ENCODE measurements at places on chromosomes 3 and 15.

DNA sequence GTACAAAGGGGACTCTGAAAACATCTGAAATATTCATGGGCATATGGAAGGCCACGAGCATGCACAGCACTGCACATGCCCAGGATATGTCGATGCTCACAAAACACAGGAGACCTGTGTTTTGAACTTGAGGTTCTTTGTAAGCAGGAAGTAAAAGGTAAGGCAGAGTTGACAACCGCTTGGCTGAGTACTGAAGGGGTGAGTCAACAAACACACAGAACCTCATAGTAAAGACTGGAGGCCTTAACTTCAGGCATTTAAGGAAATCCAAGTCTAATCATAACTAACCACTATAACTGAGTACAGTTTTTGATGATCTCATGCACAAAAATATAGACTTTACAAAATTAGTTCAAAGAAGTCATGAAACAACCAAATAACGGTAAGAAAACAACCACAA, 80.6 kb downstream of the MYO9A start:
- DNase-seq: no peak

GRCh38 chr15:37221671-37222145, 121.4 kb upstream of the MEIS2 start:
- DNase-seq: no peak

GRCh38 chr3:15610082-15610759, 8.7 kb downstream of the BTD start:
- no peak for DNase-seq

DNA sequence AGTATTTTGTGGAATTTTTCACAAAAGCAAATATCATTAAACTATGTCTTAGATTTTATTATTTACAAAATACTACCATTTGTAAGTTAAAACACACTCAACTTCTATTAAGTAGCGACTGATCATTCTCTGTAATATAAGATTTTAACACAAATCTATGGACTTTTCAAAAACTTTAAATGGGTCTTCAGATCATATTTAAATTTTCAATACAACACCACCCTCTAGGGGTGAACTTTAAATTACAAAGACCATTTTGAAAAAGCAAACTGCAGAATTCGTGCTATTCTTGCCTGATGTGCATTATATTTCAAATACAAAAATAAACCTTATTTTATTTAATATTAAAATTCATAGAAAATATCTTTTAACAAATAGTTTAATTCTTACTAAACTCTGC, 8.2 kb upstream of the VGLL4 start:
- no peak for DNase-seq

DNA sequence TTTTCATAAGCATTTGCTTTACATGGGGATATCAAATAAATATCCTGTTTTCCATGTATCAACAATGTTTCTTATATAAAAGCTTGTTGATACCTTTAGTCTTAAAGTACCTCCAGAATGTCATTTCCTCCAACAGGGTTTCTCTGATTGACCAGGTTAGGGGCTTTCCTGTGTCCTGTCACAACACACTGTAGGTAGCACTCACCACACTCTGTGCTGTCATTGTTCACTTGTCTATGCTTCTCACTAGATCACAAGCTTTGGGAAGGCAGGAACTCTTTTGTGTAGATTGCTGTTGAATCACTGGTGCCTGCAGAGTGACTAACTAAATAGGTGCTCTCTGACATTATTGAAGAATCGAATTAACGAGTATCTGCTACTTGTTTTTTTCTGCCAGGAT, 49.8 kb downstream of the USP50 start:
- no peak for DNase-seq

DNA sequence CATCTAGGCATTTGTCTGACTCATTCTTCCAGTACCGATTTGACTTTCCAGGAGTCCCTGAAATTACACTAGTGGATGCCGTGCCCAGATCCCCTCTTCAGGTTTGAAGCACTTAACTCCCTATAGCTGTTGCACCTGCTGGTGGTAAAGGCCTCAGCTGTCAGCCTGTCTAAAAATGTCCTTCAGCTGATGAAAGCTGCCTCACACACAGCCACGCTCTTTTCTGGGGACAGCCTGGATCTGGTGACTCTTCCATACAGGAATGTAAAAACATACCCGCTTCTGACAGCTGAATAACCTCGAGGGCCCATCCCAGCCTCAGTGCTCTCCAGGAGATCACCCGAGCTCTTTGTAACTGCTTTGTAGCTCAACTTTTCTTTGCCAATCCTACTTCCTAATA, 534.1 kb upstream of the GRM7 start:
- DNase-seq: no peak

- DNase-seq: no peak
Observed at GRCh38 chr3:168034152-168034928, 61.4 kb downstream of the GOLIM4 start.

- DNase-seq: no peak
Observed at GRCh38 chr3:183613366-183614285, 21.8 kb upstream of the KLHL24 start.

DNA sequence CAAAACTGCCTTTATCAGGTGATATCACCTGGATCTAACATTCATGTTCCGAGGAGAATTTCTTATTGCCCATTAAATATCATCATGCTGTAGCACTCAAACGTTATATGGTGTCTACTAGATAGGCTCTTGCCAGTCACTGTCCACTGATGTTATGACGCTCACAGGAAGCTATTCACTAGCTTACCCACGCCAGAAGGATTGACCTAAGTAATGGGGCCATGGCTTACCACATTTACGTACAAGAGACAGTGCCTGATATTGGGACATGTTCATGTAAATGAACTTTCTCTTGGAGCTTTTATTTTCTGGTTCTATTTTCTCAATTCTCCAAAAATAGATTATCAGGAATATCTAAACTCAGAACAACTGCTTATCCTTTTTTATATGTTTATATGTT, 91.7 kb upstream of the NAALADL2 start:
- DNase-seq: no peak

DNA sequence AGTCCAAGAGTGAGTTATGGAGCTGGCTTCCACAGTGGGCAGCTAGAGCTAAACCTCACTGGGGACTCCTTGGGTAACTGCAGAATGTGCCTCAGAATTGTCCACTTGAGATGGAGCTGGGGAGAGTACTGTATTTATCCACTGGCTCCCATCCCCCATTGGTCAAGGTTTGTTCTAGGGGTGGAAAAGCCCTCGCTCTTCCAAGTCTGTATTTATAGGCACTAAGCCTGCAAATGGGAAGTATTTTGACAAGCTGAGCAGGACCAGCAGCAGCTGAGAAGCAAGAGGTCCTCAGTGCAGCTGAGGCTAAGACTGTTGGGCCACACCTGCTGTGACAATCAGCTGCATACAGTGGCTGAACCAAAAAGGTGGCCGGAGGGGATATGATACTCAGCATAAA, 5.8 kb downstream of the USP13 start:
- DNase-seq: no peak

DNA sequence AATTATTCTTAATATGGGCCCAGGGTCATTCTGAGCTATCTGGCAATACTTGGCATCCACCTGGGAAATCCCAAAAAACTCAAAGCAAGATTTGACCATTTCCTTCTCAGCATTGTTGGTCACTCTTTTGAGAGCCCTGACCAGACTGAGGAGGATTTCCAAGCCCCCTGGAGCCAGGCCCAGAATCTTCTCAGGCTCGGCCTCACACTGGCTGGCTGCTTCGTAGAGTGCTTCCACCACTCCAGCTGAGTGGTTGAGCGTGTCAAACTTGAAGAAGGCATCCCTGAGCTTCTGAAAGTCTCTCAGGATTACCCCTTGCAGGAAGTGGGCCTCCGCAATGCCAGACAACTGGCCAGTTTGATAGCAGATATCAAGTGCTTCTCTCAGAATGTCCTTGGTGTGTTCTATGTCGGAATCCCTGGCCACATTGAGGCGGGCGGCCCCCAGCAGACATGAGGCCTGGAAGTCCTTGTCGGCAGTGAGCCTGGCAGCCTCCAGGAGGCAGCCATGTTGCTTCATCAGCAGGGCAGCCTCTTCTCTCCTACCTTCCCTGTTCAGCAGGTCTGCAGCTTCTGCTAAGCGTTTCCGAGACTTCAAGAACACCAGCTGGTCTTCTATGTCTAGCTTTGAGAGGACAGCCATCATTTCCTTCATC, 68.9 kb upstream of the DCLK3 start:
- DNase-seq: no peak

DNA sequence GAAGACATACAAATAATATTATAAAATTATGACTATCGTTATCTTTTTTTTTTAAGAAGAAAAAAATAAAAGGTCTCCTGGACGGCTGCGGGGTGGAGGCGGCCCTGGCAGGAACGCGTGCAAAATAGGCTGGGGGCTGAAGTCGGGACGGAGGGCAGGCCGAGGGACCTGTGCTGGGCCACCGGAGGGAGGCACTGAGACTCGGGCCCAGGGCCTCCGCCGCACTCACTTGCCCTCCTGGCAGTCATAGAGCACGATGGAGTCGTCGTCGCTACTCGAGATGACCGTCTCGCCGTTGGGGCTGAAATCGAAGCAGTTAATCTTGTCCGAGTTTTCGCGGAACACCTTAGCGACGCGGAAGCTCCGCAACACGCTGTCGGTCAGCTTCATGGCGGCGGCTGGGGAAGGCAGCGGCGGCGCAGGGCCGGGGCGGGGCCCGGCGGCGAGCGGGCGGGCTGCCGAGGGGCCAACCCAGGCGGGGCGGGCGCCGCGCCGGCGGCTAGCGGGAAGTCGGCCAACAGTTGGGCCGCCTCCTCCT, 408 bp downstream of the WDR82 start:
- DNase-seq: no peak

DNA sequence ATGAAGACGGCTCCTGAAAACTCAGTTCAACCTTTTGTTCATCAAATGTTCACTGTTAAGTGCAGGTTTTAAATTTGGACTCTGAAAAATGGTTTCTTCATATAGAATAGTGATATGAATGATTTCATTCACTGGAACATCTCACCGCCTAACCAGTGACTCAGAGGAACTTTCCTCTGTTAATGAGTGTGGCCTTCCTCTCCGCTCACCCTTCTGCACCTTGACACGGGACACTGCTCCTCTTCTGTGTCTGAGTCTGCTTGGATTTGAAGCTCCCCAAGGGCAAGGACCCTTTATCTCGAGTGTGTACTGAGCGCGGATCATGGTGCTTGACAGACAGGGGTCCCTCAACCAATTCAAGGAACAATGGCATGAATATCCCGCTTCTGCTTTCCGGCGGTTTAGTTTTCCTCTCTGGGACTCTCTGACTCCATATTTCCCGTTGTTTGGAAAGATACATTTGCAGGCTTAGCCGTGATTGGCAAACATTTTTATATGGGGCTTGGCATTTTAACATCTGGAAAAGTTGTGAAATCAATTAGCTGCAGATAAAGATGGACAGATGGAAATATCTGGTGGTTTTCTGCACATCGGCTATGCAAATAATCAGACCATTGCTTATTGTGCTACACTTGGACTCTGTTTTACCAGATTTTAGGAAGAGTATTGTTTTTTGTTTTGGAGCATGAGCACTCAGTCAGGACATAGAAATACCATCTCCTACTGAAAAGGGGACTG, 20.9 kb downstream of the KBTBD8 start:
- DNase-seq: no peak

DNA sequence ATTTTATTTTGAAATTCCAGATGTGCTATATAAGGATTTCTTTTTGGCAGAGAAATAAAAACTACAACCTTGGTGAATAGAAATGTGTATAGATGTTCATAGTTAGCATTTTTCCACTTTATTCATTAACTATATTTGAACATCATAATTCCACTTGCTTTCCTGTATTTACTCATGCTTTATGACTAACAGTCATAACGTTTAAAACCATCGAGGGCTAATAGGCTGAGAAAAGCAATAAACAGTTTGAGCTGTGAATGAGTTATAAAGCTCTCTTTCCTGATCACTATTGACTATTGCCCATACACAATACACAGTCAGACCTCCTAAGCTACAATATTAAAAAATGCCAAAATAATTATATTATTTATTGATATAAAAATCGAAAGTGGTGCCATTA, 502.1 kb upstream of the RASGRP1 start:
- DNase-seq: no peak

- no peak for DNase-seq
Observed at GRCh38 chr15:88636654-88637053, 2.2 kb upstream of the ISG20 start.

DNA sequence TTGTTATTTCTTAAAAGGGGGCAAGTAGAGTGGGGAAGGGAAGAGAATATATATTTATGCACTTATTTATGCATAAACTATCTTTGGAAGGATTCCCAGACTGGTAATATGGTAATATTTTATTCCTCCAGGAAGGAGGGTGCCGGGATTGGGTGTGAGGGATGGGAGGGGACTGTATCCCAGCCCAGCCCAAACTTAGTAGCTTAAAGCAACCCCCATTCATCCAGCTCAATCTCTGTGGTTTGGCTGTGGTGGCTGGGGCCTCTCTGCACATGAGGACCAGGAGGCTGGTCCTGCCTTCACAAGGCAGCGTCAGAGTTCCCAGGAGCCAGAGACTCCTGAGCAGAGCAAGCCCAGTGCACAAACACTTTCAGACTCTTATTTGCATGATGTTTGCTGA, 48.4 kb downstream of the CCNL1 start:
- DNase-seq: no peak

DNA sequence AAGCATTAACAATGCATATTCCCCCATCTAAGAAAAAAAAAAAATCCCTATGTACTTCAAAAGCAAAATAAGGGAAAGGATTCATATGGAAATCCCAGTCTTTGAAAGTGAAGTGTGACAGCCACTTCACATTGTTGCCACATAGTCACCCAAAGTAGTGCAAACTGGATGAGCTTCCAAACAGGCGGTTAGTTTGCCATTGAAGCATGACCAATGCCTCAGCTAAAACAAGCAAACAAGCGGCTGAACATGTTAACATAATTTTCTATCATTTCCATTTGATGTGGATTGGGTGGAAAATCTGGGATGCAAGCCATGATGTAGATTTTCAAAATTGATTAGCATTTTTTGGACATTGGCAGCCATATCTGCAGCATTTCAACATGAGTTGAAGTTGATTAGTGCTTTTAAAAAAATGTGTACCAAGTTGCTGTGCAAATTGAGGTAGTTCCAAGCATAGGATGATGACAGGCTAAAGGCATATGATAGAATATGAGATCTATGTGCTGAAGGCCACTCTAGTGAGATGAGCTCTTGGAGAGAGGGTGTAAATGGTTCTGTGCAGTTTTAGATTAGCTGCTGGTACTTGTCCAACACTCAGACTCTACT, 405.2 kb downstream of the NR2F2 start:
- DNase-seq: no peak

GRCh38 chr15:34582461-34583371, 735 bp downstream of the GOLGA8B start:
- no peak for DNase-seq

DNA sequence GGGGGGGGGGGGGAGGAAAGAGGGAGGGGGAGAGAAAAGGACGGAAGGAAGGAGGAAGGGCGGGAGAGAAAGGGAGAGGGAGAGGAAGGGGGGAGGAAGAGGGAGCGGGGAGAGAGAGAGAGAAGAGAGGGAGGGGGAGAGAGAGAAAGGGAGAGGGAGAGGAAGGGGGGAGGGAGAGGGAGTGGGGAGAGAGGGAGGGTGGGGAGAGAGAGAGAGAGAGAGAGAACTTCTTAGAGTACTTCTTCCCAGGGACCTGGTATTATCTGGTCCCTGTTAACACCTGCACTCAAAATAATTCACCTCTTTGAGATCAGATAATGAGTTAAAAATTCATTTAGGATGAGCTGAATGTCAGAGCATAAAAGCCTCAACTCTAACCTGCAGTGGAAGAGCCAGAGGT, 1.1 kb downstream of the SEC13 start:
- DNase-seq: no peak

- DNase-seq: no peak
Observed at GRCh38 chr3:35724106-35724505, 84.8 kb downstream of the ARPP21 start.

Data from DMS153 (cell line).